ENCODE measurements at places on chromosomes 13 and 19.

GRCh38 chr19:5093297-5093928 is 124.5 kb downstream of the KDM4B start:
- DNase-seq, result no peak

GRCh38 chr13:45928843-45929242 is 77.3 kb upstream of the SIAH3 start:
- DNase-seq, result no peak

- DNase-seq, result no peak
Measured at GRCh38 chr13:114328034-114328433, 13.7 kb downstream of the CHAMP1 start.

- DNase-seq, result no peak
Measured at GRCh38 chr19:32061315-32061714, 284.1 kb upstream of the ZNF507 start.

- DNase-seq, result no peak
Measured at GRCh38 chr19:41192574-41193429, at the start of gene CYP2S1. CYP2S1 (plus strand) TSS chr19:41193219; CDS start chr19:41193265, 46 bp downstream.

- DNase-seq, result no peak
Measured at GRCh38 chr13:43132911-43133310, 109.5 kb downstream of the DNAJC15 start.

Measured in stimulated activated CD8-positive, alpha-beta memory T cell treated with anti-CD3 and anti-CD28 coated beads, Interleukin-4, amount 100 ng/mL, for 1 hour (primary cell).